Frontal cortex (tissue), 4 donors: ENCODE measurements at places on chromosomes 7 and 10. TPM values are rescaled to one million over a fixed set of nuclear protein-coding genes. Genes with fewer than 3 reads are reported as not detected.

The GPR141 gene
- not detected for total RNA-seq

The CDNF gene
- 0.82 TPM for total RNA-seq

The OPN1SW gene
- not detected for total RNA-seq

The ICA1 gene
- 42.4 TPM for total RNA-seq

The SLC26A5 gene
- not detected for total RNA-seq

The ZNF487 gene
- total RNA-seq, result 10.6 TPM

The CARD11 gene
- 0.41 TPM for total RNA-seq

The PTN gene
- total RNA-seq, result 154 TPM

The AKR1B1 gene
- 49.3 TPM for total RNA-seq

The ERVW-1 gene
- total RNA-seq, result not detected

The ADAMTS14 gene
- total RNA-seq, result 0.41 TPM

The EMX2 gene
- 2.0 TPM for total RNA-seq

The SPDYE9 gene
- total RNA-seq, result under 0.01 TPM

The ZNF488 gene
- total RNA-seq, result 0.41 TPM

The PON1 gene
- total RNA-seq, result not detected

The AKR1C8 gene
- not detected for total RNA-seq

The MYOF gene
- 2.9 TPM for total RNA-seq

The OR2A12 gene
- total RNA-seq, result not detected

The CLIP2 gene
- 113 TPM for total RNA-seq

The ACHE gene
- 11.0 TPM for total RNA-seq

The COBL gene
- total RNA-seq, result 2.4 TPM

The SPDYE8 gene
- under 0.01 TPM for total RNA-seq

The ARMC3 gene
- total RNA-seq, result 3.3 TPM

The PLEKHS1 gene
- total RNA-seq, result not detected
